EL (cell line): ENCODE measurements at places on chromosomes 4 and X.

- DNase-seq: peak; percentile 10
Observed at GRCh38 chr4:172515266-172515879, 653.2 kb upstream of the GALNT7 start.

GRCh38 chr4:67746797-67747495, 7.2 kb downstream of the GNRHR start:
- peak; percentile 36 for DNase-seq

DNA sequence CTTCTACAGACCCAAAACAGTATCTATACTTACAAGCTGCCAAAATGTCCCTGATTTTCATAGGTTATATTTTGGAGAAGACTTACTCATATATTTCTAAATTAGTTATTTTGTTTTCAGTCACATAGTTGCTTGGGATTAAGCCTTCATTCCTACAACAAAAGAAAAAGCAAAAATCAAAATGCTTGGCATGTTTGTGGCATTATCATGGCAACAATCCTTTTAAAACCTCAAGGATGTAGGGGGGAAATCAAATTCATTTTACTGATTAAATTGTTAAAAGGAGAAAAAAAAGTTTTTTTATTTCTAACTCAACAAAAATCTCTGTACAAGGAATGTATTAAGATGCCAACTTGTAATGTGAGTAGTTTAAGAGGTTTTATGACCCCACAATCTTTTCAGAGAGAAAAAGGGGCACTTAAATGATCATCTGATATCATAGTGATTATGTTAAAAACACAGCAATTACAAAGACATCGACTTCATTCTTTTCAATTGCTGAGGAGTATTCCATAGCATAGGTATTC, 23.5 kb downstream of the TXK start:
- no peak for DNase-seq

- DNase-seq: no peak
Observed at GRCh38 chr4:3022112-3022511, 52.2 kb downstream of the HTT-AS start.

DNA sequence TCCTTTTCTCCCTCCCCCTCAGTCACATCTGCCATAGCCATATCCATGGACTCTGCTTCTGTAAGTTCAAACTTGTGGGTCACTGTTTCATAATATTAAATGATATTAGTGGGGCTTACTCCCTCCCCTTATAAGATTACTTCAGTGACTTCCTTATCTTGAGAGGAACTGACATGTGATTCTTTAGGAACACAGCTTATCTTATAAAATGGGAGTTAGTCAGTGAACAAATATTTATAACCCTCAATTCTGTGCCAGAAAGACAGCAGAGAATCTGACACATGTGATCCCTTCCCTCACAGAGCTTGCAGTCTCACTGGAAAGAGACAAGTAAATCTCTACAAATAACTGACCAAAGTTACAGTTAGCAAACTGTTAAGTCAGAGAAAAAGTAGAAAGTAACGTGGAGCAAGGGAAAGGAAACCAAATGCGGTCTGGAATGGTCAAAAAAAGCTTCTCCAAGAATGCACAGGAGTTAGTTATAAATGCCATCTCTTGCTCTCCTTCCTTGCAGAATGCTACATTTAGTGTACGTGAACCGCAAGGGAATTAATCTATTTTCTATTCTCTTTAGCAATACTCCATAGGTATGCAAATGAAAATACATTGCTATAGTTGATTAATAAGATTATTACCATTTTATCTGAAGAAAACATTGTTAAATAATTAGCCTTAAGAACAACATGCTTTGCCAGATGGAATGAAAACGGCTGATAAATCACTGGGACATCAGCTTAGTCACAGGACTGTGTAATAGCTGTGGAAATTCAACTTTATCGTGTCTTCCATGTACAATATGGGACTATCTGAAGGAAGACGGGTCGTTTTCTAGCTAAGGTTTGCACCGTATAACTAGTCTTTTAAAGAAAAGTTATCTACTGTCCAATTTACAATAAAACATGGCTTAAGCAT, 29.0 kb downstream of the SGMS2 start:
- DNase-seq: peak; percentile 71

- no peak for DNase-seq
Observed at GRCh38 chr4:3747581-3747904, 18.6 kb upstream of the ADRA2C start.

DNA sequence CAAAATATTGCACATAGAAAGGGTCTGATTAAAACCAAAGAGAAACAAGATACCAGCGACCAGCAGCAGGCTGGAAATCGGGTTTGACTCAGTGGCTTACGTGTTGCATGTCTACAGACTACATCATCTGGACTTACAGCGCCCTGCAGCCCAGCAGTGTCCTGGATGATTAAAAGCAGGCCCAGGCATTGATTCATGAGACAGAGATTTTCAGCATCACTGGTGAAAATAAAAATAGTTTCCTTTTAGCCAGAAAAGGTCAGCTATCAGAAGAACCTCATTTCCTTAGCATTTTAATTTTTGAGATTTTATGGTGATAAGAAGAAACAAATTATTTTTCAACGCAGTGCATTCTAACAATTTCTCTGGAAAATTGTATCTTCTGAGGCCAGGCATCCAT, 190.6 kb downstream of the PTTG2 start:
- DNase-seq: peak; percentile 68

DNA sequence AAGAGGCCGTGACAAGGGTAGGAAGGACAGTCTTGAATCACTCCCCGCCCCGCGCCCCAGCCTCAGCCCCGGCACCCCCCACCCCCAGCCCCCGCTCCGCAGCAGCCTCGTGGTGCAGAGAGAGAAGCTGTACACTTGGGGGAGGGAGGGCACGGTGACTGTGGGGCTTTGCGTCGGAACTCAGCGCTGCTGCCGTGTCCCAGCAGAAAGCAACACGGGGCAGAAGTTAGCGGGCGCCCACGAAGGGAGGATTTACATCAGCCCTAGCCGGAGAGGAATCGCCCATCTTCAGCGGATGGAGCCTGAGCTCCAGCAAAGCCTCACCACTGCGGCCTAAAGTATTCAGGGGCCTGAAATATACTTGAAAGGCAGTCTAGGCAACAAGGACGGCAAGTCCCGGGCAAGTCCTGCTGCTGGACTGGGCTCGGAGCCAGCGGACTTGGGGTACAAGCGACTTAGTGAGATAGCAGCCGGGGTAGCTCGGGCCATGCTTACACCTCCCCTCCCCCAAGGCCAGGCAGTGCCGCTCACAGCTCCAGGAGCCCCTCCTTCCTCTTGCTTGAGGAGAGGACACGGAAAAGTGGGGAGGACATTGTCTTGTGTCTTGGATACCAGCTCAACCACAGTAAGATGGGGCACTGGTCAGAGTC, 18.5 kb upstream of the OPN1LW start:
- no peak for DNase-seq

DNA sequence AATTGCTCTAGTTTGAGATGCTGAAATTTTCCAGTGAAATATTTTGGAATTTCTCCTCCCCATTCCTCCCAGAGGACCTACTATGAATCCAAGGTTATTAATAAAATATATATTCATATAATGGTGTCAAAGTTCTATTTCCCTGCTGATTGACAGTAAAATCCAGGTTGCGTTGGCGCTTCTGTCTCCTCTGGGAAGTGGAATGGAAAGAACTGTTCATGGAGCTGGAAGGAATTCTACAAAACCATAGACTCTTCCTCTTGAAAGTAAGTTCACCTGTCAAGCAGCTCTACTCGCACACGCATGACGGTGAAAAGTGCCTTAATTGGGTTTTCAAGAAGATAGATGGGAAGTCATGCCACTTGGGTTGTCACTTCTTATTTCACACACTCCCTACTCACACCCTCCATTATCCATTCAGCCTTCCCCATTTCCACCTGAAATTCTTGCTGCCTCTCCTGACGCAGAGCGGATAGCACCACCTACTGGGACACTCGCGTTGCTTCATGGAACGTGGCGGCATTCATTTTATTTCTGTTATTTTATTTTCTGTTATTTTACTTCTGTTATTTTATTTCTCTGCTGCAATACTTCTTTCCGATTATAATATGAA, 351.6 kb downstream of the NLGN4X start:
- no peak for DNase-seq

DNA sequence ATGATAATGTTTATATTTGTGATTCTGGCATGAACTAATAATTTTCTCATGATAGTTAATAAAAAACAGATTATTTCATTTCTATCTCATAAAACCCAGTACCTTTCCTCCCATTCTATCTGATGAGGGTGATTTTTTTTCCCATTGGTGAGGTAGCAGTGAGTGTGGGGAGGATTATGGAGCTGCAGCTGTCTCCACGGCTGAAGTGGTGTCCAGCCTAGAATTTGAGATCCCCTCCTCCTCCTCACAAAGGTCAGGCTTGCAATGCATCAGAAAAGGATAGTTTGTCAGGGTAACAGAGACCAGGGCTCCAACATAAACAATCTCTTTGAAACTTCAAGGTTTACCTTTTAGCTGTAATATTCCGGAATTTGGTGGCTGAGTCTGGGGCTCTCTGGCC, 60.9 kb downstream of the C4orf51 start:
- no peak for DNase-seq

GRCh38 chr4:152684007-152684406, 4.2 kb upstream of the TMEM154 start:
- DNase-seq: no peak

- DNase-seq: no peak
Observed at GRCh38 chr4:181529537-181529936, 713.7 kb upstream of the TENM3 start.

DNA sequence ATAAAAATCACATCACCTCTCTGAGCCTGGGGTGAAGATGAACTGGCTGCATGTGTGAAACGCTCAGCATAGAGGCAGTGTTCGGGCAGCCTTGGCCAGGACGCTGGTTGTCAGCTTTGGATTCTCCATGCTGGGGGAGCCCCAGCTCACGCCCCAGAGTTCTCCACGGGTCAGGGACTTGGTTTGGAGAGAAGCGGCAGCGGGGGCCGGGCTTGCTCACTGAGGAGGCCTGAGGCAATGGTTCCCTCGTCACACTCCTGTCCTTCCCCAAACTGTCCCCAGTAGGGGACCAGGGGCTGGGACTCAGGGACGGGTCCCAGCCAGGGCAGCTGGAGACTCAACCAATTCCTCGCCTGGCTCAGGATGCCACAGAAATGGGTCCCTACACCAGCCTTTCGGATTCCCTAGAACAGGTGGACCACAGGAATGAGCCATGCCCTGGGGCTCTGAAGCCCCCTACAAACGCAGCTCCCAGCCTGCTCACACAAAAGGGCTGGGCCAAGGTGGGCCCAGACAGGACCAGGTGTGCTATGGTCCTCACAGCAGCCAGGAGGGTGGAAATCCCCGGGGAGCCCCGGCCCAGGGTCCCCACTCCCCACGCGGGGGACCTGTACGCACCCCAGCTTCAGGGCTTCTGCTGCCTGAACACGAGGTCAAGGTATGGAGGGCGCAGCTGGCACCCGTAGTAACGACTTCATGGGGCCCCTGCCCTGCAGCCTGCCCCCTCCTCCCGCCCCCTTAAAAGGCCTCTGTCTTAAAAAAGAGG, 1.4 kb downstream of the MXD4 start:
- DNase-seq: no peak

GRCh38 chr4:126807132-126807531, 825.6 kb upstream of the INTU start:
- peak; percentile 64 for DNase-seq

GRCh38 chr4:15868111-15868510, 70.4 kb downstream of the FGFBP1 start:
- peak; percentile 18 for DNase-seq

DNA sequence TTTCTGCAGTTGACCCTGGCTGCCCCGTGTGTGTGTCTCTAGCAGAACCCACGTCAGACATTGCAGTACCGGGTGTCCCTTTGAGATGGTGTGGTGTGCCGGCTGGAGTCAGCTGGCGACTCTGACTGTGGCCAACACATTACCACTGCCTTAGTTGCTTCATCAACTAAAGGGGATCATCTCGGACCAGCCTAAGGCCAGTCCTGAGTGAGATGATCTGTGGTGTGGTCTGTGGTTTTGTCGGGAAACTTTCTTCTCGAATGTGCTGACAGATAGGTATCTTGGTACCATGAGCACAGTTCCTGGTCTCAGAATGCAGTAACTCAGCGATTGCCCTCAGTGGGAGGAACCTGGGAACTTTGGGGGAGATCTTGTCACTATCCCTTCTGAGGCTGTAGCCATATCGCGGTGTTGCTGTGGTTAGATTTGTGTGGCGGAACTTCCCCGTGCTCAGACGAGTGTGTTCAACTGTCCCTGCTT, 15.8 kb downstream of the TBC1D14 start:
- no peak for DNase-seq

DNA sequence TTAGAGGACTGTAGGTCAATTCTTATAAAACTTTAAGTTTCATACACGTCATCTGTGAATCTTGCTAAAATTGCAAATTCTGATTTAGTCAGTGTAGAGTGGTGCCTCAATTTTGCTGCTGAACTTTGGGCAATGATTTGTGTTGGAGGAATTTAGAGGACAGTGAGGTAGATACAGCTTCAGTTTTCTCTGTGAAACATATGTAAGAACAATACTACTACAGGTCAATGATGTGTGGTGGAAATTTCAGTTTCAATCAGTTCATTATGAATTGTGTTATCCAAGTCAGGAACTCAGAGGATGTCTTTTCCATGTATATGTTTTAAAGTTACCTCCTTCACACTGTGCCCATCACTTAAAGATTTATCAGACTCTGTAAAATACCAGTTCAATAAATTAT, 1597.8 kb upstream of the PCDH10 start:
- no peak for DNase-seq

GRCh38 chr4:37440501-37440900, 196.0 kb downstream of the NWD2 start:
- no peak for DNase-seq

DNA sequence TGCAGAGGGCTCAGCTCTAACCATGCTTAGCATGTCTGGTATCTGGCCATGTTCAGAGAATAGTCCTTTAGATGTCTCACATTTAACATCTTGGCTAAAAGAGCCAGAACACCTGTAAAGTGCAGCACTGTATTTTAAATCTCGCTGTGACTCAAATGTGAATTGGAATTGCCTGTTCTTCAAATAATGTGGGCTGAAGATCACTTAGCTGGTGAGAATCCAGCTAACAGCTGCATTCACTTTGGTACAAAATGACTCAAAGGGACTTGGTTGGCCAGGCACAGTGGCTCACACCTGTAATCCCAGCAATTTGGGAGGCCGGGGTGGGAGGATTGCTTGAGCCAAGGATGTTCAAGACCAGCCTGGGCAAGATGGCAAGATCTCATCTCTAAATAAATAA, 63.5 kb upstream of the PLAC8 start:
- no peak for DNase-seq
